ENCODE measurements at places on chromosomes 1 and 21.
A peak's percentile ranks its signal among the peaks of the same experiment; 100 is the strongest.

DNA sequence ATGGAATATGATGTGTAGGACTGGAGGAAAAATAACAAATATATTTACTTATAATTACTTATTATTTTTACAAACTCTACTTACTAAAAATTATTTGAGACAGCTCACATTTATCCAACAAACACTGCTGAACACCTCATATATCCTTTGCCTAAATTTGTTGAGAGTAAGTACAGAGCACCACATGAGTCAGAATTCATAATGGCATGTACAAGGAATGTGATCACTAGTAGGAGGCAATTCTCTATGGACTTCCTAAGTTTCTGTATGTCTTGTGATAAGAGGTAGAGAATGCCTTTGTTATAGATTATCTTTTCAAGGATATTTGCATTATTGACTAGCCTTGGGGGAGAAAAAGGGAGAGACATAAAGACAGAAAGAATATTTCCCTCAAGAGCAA is 8.2 kb upstream of the ST6GALNAC3 start:
- DNase-seq: peak; percentile 10

GRCh38 chr1:159175571-159175970 is 4.2 kb downstream of the CADM3 start:
- DNase-seq: no peak

DNA sequence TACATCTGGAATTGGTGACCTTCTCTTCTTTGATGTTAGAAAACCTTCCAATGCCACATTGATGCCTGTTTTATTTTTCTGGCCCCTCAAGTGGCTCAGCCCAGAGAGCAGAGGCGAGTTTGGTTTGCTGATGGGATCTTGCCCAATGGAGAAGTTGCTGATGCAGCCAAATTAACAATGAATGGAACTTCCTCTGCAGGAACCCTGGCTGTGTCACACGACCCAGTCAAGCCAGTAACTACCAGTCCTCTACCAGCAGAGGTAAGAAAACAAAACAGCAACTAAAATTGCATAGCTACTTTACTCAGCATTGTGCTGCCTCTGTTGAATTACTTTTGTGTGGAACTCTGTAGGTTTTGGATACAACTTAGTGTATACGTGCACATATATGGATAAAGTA is 97.6 kb downstream of the CC2D1B start:
- no peak for DNase-seq

GRCh38 chr1:61310538-61310937 is 228.2 kb downstream of the NFIA start:
- no peak for DNase-seq

GRCh38 chr1:197776351-197777105 is 1.2 kb upstream of the DENND1B start:
- peak; percentile 81 for DNase-seq
